Putamen (tissue), 1 donor: ENCODE measurements at places on chromosomes 2 and 18.

- no peak for DNase-seq
Observed at GRCh38 chr2:219308142-219309101, 779 bp downstream of the PTPRN start.

GRCh38 chr2:43212931-43213330 is 13.5 kb downstream of the ZFP36L2 start:
- DNase-seq: peak; percentile 42

DNA sequence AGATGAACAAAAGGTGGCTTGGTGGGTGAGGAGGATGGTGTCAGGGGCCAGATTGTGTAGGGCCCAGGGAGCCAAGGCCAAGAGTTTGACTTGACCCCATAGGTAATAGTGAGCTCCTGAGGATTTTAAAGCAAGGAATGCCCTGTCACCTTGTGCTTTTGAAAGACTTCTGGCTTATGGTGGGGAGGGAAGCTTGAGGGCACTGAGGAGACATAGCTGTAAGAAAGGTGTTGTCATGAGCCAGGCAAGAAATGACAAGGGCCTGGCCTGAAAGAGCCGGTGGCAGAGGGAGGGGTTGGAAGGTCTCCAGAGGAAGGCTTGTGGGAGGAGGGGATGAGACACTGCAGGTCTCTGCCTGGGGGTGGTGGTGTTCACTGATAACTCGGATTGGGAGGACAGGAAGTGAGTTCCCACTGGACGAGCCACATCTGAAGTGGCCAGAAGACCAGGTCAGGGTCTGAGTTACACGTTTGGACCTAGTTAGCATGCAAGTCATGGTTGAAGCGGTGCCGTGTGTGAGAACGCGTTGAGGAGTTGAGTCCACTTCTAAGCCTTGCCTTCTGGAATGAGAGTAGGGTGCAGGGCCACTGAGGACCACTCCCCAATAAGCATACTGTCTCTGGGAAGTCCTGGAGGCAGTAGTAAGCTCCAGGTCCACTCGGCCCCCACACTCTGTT is 64.3 kb downstream of the TET3 start:
- no peak for DNase-seq

DNA sequence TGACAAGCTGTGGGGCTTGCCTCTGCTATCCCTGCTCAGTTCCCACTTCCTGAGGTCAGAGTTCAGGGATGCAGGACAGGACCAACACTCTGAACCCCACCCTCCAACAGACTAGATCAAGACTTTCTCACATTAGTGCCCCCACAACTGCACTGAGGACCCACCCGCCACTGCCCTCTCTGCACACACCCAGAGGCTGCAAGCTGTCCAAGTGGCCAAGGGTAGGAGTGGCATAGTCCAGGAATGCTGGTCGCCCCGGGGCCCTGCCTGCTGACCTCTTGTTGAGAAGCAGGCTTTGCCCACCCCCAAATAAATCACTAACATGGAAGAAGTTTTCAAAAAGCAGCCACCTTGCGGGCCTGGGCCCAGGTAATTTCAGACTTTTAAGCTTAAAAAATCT is 5.5 kb upstream of the KIF1A start:
- DNase-seq: no peak

- no peak for DNase-seq
Observed at GRCh38 chr2:240248721-240249422, 108.4 kb upstream of the OTOS start.

DNA sequence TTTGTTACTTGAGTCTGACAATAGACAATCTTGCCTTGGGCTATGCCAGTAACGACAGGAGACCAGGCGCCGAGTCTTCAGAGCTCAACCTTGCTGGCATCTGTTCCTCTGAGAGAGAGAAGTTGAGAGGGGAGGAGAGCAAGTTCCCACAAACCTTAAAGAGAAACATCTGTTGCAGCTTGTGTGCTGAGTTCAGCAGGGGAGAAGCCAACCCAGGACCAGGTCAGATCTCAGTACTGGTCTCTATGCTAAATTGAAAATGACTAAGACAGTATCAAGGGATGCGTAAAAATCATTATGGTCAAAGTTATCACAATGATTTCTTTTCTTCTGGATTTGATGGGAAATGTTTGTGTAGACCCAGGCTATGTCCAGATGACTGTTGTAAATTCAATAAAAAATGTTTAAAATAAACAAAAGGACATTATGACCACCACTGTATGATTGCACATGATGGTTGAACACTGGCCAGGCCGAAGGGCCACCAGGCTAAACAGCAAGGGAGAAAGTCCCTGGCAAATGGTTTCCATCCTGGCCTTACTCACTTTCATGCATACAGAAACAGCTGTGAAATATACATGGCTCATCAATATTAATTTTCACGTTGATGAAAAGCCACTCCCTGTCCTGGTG is 100.3 kb upstream of the PMAIP1 start:
- no peak for DNase-seq

DNA sequence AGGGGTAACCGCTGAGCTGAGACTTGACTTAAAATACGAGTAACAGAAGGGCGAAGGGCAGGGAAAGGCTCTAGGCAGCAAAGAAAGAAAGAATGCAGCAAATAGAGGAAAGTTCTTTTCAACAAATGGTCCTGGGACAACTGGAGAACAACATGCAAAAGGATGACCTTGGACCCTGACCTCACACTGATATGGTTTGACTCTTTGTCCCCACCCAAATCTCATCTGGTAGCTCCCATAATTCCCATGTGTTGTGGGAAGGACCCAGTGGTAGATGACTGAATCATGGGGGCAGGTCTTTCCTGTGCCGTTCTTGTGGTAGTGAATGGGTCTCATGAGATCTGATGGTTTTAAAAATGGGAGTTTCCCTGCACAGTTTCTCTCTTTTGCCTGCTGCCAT is 33.9 kb downstream of the ST3GAL5 start:
- no peak for DNase-seq

DNA sequence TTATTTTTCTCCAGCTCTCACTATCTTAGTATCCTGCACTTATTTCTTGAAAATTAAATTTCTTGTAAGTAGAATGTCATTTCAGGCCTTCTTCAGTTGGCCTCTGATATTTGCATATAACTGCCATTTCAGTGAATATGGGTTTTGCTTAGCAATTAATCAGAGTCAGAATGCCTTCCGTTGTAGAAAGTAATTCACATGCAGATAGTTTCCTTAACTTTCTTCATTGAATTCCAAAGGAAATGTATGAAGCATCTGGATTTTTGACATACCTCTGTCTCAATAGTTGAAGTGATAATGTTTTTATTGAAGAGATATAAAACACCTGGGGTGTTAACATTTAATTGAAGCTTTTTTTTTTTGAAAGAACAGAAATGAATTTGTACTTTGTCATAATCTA is 914.1 kb upstream of the NXPH2 start:
- no peak for DNase-seq
